ENCODE measurements at places on chromosomes 2 and 18. TPM values are rescaled to one million over a fixed set of nuclear protein-coding genes. Genes with fewer than 3 reads are reported as not detected.

DNA sequence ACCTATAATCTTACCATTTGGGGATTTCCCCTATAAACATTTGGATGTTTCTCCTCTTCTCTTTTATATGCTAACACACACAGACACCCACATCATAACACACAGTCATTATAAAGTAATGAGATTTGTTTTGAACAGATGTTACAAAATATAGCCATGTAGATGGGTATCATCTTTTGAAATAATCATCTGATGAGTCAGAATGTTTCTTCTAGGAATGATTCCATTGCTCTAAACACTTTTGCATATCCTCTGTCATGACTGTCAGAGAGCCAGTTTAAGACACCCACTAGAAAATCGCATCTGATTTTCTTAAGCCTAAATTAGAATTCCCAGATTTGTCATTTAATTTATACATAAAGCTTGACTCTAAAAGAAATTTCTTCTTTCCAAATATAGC, 442.6 kb downstream of the CMPK2 start:
- no peak for DNase-seq

PLCD4 gene
- total RNA-seq = 0.43 TPM

FLACC1 gene
- total RNA-seq = 6.5 TPM

DNA sequence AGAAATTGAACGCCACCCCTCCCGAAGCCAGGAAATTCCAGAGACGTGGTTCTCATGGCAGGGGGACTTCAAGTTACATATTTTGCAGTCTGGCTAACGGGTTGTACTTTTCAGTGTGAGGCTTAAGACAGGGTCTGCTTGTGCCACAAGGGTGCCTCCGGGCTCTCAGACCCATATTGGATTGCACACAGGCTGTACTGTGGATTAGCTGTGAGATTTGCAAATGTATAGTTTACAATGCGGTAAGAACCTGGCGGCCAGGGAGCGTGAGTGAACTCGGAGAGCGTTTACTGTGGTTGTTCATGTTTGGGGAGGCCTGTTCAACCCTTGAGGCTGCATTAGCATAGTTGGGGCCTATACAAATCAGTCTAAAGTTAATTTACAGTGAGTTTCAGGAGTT, 143.9 kb upstream of the SIX2 start:
- DNase-seq = no peak

GCG gene
- not detected for total RNA-seq

EDAR gene
- total RNA-seq = 0.14 TPM

- DNase-seq = no peak
Measured at GRCh38 chr18:59839246-59839645, 60.5 kb upstream of the PMAIP1 start.

ADD2 gene
- total RNA-seq = 2.3 TPM

- no peak for DNase-seq
Measured at GRCh38 chr2:158502974-158503373, 46.2 kb downstream of the PKP4 start.

DNA sequence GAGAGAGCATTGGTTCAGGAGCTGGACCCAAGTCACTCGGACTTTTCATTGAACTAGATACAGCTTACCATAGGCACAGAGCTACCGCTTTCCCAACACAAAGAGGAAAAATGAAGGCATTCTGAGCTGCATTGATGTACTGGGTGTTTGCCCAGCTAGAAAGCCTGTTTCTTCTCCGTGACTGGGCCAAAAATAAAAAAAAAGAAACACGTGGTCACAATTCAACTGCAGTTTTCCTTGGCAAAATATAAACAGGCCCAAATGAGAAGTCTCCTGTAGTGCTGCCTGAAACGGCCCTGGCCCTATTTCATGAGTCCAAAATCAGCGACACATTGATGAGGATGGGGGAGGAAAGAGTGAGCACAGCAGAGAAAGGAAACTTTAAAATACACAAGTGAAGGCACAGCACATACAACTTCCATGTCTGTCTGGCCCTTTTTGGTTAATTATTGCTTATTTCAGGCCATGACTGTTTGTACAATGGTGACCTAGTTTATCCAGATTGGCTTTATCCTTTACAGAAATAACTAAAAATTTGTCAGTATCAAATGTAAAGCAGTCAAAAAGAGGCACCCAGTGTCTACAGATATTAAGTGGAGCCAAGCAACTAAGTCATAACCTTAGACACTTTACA, 179.7 kb downstream of the ICOS start:
- no peak for DNase-seq

DNA sequence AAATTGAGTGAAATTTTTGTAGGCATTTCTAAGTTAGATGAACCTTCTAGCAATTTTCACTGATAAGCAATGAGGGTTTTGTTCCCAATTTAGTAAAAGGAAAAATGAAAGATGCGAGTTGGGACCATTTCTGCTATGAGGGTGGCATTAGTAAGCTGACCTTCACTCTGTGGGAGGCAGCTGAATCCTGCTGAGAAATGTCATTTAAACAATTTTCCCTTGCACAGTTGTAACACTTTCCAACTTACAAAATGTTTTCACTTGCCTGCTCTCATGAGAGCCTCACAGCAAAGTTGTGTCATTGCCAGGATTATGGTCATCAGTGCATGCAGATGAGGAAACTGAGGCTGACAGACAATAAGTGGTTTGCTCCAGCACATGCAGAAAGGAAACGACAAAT, 527.7 kb downstream of the TNS1 start:
- no peak for DNase-seq

DNA sequence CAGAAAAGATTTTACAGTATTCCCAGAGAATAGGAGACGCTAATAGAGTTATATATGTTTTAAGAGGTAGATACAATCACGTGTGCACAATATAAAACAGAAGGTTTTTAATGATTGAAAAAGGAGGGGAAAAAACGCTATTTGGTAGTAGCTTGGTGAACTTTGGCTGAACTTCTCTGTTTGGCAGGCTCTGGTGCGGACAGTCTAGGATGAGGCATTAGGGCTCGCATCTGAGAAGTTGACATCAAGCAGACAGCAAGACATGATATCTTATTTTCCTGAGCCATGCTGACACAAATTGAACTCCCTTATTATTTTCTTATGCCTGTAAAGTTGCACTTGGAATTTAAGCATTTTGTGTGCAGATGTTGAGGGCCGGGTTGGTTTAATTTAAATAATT, 176.6 kb downstream of the EN1 start:
- no peak for DNase-seq

DNA sequence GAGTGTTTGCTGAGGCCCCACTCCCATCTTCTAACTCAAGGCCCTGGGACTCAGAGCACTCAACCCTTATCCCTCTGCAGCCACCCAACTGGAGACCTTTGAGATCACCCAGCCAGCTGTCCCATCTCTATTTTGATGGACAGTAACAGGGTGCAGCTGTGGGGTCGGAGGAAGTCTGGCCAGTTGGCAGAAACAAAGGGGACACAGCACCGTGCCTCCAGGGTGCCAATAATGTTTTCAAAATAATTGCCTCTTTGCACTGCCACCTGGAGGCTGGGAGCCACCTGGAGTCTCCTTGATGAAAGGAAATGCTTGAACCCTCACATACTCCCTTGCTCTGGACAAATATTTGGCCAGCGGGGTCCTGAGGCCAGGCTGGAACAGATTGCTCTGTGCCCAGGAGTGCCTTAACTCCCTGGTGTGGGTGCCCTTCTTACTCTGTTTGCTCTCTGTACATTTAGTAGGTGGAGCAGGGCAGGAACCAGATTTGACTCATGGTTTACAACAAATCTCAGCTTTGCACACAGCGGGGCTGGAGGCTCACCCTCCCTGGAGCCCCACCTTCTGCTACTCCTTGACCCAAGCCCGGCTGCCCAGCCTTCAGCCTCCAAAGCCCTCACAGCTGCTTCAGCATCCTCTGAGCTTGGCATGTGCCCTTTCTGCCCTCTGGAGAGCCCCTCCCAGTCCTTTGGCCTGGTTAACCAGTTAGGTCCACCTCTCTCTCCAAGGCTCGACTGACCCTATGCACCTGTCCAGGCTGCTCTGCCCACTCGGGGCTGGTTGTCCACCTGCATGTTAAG, 17.2 kb downstream of the MAL start:
- peak; percentile 45 for DNase-seq

MOCOS gene
- total RNA-seq = 0.38 TPM

DNAH6 gene
- total RNA-seq = 0.05 TPM

LAPTM4A gene
- 242 TPM for total RNA-seq

CFAP221 gene
- total RNA-seq = 0.51 TPM

C1QL2 gene
- total RNA-seq = not detected

GRCh38 chr2:219010162-219010756, 17.0 kb upstream of the CRYBA2 start:
- no peak for DNase-seq

- DNase-seq = no peak
Measured at GRCh38 chr2:215171151-215171550, 32.7 kb upstream of the ABCA12 start.

DNA sequence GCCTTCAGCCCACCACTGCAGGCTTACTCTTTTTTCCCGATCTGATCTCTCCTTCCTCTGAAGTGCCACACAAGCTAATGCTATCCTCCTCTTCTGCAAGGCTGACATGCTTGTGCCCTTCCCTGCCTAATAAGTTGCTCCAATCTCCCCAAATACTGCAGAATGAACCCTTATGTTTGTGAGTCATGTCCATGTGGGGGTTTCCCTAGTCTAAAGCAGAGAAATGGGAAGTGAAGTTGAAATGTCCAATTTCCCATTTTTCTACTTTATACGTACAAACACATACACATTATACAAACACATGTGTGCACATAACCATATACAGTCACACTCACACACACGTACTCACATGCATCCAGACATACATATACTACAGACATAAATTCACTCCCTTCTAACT, 288.1 kb upstream of the CELF4 start:
- no peak for DNase-seq

DNA sequence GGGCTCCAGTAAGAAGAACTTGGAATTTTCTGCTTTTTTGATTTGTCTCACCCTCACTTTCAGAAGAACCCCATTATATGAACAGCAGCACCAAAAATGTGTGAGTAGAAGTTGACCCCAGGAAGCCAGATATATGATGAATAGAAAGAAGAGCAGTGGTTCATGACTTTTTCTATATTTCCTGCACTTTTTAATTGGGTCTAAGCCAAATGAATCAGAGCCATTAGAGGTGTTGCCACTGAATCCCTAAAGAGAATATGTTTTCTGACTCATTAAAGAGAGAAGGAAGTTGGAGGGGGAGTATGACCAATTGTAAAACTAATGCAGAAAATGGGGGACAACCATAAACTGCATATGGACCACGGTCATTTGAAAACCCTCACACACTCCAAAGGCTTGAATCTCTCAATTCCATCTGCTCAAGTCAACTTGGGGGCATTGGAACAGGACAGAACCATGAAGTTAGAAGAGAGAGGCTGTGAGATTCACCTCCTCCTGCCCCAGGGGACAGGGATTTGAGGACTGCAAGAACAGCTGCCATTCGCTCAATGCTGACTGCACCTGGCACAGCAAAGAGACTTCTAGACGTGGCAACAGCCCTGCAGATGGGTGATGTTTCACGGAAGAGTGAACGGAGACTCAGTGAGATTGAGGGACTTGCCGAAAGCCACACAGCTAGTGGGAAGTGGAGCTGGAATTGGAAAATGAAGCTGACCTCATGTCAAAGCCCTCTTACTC, 3.0 kb downstream of the DAPL1 start:
- no peak for DNase-seq

DNA sequence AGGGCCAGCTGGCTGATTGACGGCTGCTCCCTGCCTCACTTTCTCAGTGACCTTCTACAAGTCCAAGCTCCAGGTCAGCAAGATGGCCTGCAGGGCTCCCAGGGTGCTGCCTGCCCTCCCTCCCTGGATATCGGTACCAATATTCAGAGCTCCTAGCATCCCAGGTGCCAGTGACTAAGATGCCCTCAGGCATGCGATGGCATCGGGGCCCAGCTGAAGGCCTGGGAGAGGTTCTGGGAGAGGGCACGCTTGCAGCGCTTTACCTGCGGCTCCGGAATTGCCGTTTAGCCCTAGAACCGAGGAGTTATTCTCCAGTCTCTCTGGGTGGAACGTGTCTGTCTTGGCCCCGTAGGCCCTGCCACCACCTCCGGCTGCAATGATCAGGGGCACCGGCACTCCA, 116.8 kb downstream of the CLIP4 start:
- DNase-seq = no peak

RGPD3 gene
- 0.16 TPM for total RNA-seq

- no peak for DNase-seq
Measured at GRCh38 chr18:7562491-7562890, 4.6 kb upstream of the PTPRM start.

Measured in Right ventricle myocardium inferior (tissue), 1 donor.